ENCODE measurements at places on chromosomes 2 and 18.

DNA sequence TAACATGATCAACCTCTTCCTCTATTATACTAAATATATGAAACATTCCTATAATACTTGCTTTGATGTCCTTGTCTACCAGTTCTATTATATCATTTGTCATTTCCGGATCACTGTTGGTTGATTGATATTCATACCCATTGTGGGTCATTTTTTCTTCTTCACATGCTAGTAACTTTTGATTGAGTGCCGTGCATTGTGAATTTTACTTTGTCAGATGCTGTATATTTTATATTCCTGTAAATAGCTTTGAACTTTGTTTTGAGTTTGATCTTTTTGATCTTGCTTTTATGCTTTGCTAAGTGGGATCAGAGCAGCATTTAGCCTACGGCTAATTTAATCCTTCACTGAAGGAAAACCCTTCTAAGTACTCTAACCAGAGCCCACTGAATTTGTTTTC, 168.9 kb upstream of the RAB6C start:
- no peak for DNase-seq

GRCh38 chr18:23563377-23564043, 22.8 kb downstream of the NPC1 start:
- DNase-seq: no peak

DNA sequence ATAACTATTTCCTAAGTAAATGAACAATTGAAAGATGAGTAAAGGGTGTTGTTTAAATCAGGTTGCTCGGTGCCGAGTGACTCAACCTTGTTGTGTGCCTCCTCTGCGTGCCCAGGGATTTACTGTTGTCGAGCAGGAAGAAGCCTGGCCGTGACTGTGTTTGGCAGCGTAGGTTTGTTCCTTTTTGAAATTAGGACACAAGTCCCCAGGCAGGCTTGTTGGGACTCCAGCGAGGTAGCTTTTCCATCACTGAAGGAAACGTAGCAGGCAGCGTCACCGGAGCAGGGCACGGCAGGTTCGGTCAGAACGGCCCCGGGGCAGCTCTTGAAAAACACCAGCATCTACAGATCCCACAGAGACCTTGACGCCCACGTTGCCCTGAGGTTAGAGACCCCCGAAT, 48.6 kb downstream of the TMEM18 start:
- no peak for DNase-seq

- DNase-seq: no peak
Observed at GRCh38 chr18:46609048-46609447, 48.0 kb downstream of the LOXHD1 start.

GRCh38 chr2:241739651-241740050, 5.2 kb downstream of the D2HGDH start:
- DNase-seq: no peak

DNA sequence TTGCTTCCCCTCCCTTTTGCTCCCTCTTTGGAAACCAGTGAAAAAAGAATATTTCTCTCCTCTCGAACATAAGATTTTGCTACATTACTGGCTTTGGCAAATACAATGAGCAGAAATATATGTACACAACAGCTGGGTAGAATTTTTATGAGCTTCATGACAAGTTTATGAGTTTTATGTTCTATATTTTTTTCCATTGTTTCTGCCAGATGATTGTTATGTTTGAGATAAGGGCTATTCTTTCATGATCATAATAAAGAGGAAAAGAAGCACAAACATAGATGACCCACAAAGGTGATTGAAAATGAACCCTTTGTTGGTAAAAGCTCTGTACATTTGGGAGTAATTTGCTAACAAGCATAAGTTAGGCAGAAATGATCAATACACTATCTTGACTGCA, 14.8 kb upstream of the TFPI start:
- no peak for DNase-seq

DNA sequence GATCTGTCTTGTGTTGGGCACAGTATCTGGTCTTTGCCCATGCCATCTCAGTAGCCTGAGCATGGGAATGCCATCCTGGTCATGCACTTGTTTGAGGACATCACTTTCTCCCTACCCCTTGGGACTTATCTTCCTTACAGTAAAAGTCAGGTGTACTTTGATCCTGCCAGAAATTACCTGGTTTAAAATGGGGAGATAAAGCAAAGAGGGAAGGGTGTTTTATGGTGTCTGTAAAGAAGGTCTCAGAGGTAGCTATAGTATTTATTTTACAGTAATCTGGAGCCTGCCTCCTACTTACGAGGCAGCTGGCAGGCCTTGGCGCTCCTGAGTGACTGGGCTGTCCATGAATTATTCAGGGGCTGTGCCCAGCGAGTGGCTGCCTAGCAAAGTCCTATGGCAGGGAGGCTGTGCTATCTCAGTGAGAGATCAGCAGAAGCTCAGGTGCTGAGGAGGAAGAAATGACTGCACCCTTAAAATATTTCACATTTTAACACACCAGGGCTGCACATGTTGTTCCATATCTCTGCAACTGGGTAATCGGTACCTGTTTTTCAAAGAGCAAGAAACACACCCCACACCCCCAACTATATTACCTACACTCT, 93.9 kb downstream of the SPTBN1 start:
- DNase-seq: no peak
